ENCODE measurements at places on chromosomes 13 and 19.

DNA sequence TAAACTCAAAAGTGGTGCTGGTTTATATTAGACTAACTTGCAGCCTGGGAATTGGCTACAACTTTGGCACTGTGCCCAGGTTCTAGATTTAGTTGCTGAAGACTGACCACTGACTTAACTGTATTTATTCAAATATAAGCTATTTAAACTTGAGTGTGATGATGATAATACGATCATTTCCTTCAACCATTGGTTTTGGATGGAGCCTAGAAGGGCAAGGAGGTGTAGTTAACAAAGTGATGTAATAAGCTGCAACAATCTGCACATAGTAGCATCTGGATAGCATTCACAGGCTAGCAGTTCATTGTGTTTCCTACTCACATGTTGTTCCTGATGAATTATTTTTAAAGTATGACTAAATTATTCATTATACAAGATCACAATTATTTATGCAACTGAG lies 55.2 kb upstream of the DACH1 start:
- no peak for DNase-seq

DNA sequence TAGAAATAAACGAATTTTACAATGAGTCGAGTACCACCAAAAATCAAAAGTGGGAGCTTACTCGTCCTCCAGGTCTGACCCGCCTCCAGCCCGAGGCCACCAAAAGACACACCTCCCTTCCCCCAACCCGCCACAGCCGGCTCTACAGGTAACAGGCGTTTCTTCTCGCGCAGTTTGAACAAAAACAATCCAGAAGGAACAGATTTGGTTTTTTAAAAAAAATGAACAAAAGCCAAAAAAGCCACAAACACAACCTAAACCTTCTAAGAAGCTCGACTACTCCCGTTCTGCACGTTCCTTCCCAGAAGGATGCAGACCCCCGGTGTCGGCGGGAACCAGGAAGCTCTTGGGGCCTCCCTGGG lies 671 bp downstream of the ZDHHC20 start:
- DNase-seq: no peak

DNA sequence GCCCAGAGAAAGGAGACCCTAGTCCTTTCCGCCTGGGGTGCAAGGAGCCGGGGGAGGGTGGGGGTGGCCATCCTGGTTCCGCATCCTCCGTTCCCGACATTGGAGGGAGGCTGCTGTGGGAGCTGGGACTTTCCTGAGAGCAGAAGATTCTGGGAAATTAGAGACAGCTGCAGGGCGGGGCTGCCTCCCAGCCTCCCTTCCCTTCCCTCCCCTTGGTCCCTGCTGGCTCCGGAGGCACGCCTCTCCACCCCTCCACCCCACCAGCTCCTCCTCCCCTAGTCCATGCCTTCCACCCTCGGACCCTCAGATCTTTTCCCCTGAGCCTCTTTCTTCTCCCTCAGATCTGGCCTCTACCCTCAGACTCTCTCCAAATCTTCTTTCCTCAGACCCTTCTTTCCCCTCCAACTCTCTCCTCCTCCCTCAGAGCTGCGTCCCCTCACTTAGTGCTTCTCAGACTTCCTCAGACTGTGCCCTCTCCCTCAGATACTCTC lies 3.1 kb upstream of the BCL3 start:
- peak; percentile 59 for DNase-seq

GRCh38 chr13:95956589-95957148 lies 96.5 kb downstream of the UGGT2 start:
- no peak for DNase-seq

- DNase-seq: no peak
Observed at GRCh38 chr19:17333611-17334413, 843 bp downstream of the ANO8 start.

DNA sequence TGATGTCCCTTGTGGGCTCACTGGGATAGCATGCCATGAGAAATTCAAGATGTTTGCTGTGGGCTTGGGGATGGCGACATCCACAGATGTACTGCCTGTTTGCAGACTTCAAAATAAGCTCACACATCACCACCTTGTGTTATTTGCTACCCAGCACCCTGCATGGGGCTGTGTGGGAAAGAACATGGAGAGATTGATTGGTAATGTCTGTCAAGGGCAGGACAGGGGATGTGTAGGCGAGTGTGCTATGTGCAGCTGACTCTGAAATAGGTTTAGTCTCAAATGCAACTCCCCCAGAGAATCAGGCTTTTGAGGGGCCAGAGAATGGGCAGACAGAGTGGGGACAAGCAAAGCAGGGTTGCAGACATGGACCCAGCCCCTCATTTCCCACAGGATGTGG lies 24.7 kb downstream of the PNPLA6 start:
- no peak for DNase-seq

DNA sequence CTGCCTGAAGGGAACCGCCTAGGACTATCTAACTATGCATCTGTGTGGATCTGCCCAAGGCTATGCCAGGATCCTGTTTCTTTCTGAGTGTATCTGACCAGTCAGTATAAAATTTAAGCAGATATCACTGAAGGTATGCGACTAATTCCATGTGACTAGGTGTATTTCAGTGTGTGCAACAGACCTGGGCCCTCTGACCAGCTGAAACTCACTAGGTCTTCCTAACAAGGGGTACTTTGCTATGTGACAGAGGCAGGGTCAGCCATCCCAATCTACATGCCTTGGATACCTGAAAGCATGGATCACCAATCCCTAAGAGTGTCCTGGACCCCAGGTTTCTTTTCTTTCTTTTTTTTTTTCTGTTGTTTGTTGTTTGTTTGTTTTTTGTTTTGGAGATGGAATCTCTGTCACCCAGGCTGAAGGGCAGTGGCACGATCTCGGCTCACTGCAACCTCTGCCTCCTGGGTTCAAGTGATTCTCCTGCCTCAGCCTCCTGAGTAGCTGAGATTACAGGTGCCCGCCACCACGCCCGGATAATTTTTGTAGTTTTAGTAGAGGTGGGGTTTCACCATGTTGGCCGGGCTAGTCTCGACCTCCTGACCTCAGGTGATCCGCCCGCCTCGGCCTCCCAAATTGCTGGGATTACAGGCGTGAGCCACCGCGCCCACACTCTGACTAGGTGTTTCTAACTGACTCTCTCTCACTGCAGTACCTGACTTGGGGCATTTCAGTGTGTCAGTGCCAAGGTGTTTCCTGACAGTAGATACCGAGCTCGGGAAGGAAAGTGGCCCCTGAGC lies 43.5 kb downstream of the FCGBP start:
- DNase-seq: no peak

- no peak for DNase-seq
Observed at GRCh38 chr13:26837997-26838396, 77.4 kb upstream of the GPR12 start.

- DNase-seq: no peak
Observed at GRCh38 chr19:10271543-10272086, 695 bp downstream of the ICAM1 start.
